ENCODE measurements at places on chromosomes 12 and 14.

- no peak for DNase-seq
These were observed 627.4 kb downstream of the DIO2 start for GRCh38 chr14:79583738-79584408.

DNA sequence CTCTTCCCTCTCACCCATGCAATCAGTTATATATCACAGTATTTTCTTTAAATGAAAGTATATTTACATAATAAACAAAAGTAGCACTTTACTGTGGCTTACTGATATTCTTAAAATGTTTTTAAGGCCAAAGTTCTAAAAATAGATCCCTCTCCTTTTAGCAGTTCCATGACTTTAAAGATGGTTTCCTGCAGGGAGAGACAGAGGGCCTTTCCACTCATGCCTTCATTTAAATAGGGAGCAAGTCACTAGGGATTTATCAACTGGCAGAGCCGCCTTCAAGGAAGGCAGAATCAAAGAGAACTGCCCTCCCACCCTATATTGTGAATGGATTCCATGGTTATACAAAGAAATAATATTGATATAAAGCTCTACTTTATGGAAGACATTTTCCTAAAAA is 55.5 kb downstream of the DUSP16 start:
- no peak for DNase-seq

DNA sequence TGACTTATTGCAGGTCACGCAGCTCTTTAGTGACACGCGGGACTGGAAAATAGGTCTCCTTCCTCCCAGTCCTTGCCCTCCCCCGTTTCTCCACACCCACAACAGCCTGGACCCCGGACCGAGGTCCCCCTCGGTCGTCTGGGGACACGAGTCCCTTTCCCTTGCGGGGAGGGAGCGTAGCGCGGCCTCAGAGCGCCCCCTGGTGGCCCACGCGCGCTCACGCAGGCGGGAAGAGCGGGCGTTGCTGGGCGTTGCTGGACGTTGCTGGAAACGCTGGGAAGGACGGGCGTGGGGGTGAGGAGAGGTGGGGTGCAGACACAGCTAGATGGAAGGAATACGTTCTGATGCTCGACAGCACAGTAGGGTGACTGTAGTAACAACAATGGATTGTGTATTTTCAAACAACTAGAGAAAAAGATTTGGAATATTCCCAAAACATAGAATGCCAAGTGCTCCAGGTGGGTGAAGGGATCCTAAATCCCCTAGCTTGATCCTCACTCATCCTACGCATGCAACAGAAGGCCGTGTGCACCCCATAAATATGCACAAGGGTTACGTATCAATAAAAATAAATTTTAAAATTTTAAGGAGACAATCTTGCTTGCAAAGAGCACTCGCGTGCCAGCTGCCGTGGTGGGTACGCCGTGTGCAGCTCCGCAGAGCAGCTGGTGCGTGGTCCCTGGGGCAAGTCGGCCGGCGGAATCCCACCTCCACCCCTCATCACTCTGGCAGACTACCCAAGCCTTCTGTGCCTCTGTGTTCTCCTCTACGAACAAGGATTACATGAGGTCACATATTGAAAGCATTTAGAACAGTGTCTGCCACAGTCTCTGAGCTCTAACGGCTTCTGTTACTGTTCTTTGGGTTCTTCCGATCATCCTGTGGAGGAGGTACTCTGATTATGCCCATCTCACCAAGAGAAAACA is 87.4 kb downstream of the B4GALNT3 start:
- DNase-seq, result peak; percentile 71

- DNase-seq, result no peak
These were observed 135.8 kb downstream of the SLC8A3 start for GRCh38 chr14:70052990-70053389.

DNA sequence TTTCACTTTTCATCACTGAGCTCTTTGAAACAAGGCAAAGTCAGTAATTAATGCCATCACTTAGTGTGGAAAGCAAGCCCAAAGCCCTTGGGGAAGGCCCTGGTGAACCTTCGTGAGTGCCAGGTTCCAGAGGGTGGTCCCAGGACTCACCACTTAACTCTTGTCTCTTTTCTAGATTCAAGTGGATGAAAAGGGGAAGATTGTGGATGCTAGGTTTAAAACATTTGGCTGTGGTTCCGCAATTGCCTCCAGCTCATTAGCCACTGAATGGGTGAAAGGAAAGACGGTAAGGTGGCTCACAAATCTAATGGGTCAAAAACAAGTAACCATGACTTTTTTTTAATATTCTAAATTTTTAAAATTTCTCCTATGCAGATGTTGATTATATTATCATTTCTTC is 2.8 kb downstream of the ISCU start:
- DNase-seq, result no peak

GRCh38 chr14:65195042-65195719 is 92.9 kb upstream of the MAX start:
- no peak for DNase-seq

GRCh38 chr14:24234095-24235005 is 1.6 kb downstream of the GMPR2 start:
- no peak for DNase-seq

DNA sequence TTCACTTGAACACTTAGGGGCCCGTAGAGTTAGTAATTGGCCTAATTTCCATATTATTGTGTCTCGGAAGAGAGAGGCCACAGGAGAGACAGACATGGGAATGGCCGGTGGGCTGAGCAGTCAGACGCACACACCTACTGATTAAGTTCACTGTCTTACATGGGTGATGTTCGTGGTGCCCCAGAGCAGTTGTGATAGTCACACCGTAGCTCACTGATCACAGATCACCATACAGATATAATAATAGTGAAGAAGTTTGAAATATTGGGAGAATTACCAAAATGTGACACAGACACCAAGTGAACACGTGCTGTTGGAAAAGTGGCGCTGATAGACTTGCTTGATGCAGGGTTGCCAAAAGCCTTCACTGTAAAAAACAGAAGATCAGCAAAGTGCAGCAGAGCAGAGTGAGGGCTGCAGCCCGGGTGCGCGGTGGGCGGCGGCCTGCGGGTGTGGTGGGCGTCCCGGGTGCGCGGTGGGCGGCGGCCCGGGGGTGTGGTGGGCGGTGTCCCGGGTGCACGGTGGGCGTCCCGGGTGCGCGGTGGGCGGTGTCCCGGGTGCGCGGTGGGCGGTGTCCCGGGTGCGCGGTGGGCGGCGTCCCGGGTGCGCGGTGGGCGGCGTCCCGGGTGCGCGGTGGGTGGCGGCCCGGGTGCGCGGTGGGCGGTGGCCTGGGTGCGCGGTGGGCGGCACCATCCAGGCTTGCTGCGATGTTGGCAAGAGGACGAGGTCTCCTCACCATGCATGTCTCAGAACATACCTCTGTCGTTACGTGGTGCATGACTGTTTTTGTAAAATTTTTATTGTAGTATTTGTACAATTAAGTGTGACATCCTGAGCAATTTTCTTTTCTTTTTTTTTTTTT is 34.3 kb upstream of the TEX22 start:
- DNase-seq, result no peak

GRCh38 chr14:64684091-64684490 is 20.1 kb upstream of the PLEKHG3 start:
- DNase-seq, result no peak

- no peak for DNase-seq
These were observed 1.4 kb downstream of the LRTM2 start for GRCh38 chr12:1821805-1822204.

- DNase-seq, result no peak
These were observed 135.4 kb downstream of the GPHN start for GRCh38 chr14:66643344-66643743.

- peak; percentile 14 for DNase-seq
These were observed 604 bp downstream of the GLIPR1 start for GRCh38 chr12:75481013-75481705.

- peak; percentile 69 for DNase-seq
These were observed 135.0 kb downstream of the NCOR2 start for GRCh38 chr12:124432376-124432775.
